ENCODE measurements at places on chromosomes 5 and 9. TPM values are rescaled to one million over a fixed set of nuclear protein-coding genes. Genes with fewer than 3 reads are reported as not detected.

The PNPLA7 gene
- 5.7 TPM for total RNA-seq

The HAVCR2 gene
- 0.86 TPM for total RNA-seq

The KIF4B gene
- total RNA-seq, result not detected

The SPATA31A3 gene
- not detected for total RNA-seq

The SMIM33 gene
- total RNA-seq, result not detected

The ROPN1L gene
- 0.45 TPM for total RNA-seq

The STOML2 gene
- 95.3 TPM for total RNA-seq

The PTGES gene
- total RNA-seq, result 29.6 TPM

The JMY gene
- 16.1 TPM for total RNA-seq

The HRH2 gene
- total RNA-seq, result 2.8 TPM

The PCDHB16 gene
- 24.6 TPM for total RNA-seq

The FOXD1 gene
- total RNA-seq, result 0.09 TPM

The LVRN gene
- total RNA-seq, result 0.35 TPM

The PCDHA6 gene
- total RNA-seq, result 15.2 TPM

The PRR7 gene
- 5.9 TPM for total RNA-seq

The RNF208 gene
- 13.9 TPM for total RNA-seq

The IFNA2 gene
- 0.34 TPM for total RNA-seq
